Hematopoietic multipotent progenitor cell treated with erythropoietin and hydrocortisone succinate and interleukin-3 and kit ligand, for 17 days (in vitro differentiated cells): ENCODE measurements at places on chromosomes 11 and 22.
A peak's percentile ranks its signal among the peaks of the same experiment; 100 is the strongest.

GRCh38 chr11:75873417-75874221 is 58.6 kb downstream of the UVRAG start:
- no peak for DNase-seq

GRCh38 chr11:2569321-2569721 is 124.5 kb downstream of the KCNQ1 start:
- DNase-seq = no peak

GRCh38 chr11:15873501-15873900 is 482.8 kb downstream of the SOX6 start:
- no peak for DNase-seq

GRCh38 chr11:15882876-15883454 is 473.4 kb downstream of the SOX6 start:
- DNase-seq = no peak

- DNase-seq = no peak
Observed at GRCh38 chr22:27420817-27421361, 380.7 kb downstream of the MN1 start.

DNA sequence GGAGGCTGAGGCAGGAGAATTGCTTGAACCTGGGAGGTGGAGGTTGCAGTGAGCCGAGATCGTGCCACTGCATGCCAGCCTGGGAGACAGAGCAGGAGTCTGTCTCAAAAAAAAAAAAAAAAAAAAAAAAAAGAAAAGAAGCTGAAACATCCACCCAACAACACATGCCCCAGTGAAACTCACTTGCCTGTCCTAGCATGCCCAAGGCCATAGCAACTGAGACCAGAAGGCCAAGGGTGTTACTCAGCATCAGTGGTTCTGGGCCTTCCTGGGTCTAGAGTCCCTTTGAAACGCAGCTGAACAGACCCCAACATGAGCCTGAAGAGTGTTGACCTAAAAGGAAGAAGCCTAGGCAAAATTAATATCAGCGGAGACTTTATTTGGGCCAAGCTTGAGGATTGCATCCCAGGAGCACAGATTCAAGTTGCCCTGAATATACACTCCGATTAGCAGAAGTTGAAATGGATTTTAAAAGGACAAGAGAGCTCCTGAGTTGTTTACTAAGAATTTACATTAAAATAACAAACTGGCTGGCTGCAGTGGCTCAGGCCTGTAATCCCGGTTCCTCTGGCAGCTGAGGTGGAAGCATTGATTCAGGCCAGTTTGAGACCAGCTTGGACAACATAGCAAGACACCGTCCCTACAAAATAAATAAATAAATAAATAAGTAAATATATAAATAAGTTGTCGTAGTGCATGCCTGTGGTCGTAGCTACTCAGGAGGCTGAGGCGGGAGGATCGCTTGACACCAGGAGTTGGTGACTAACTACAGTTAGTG is 7.0 kb downstream of the PRDX5 start:
- no peak for DNase-seq

- peak; percentile 34 for DNase-seq
Observed at GRCh38 chr11:77049026-77049425, 14.8 kb downstream of the B3GNT6 start.

- no peak for DNase-seq
Observed at GRCh38 chr22:17491090-17491640, 72.1 kb upstream of the SLC25A18 start.

- no peak for DNase-seq
Observed at GRCh38 chr22:28715611-28716010, 26.0 kb downstream of the CHEK2 start.

GRCh38 chr22:39325392-39325932 is 6.0 kb upstream of the RPL3 start:
- no peak for DNase-seq

DNA sequence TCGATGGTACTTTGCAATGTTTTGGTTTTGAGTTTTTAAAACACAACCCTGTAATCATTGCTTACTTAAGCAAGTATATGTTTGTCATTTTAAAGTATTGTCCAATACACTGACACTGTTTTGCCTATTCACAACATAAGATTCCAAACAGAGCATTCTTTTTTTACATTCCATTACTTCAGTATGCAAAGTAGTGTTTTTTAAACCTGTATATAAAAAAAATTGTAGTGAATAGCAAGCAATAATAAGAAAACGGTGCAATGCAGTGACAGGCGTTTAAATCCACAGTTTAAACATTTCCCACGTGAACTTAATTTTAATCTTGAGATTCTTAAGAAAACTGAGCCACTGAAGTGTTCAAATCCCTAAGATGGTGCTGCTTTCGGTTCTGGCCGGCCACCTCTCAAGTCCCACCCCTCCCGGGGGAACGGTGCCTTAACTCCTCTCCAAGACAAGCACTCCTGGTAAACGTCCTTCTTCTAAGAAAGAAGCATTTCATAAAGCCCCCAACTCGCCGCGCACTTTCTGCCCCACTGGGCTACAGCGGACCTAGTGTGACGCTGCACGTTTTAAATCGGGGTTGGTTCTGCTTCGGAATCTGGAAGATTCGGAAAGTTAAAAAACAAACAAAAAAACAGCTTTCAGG is 2.9 kb downstream of the PGR start:
- DNase-seq = no peak

DNA sequence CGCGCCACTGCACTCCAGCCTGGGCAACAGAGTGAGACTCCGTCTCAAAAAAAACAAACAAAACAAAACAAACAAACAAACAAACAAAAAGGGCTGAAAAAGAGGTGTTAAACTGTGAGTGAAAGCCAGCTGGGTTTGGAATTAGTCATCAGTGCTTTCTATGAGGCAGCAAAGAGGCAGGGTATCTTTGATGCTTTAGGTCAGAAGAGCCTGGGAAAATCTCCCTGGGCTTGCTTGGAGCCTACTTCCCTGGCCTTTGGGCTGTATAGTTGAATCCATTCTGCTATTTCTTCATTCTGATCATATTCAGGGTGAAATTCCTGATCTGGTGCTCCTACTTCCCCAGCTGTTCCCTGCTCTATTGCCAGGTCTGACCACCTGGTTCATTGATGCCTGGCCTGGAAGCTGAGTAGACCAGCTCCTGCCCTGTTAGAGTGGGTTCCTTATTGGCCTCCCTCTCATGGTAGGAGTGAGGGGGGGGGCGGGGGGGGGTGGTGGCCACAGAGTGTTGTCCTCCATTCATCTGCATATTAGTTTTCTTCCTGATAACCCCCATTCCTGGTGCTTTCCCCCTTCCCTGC is 65.6 kb downstream of the INSC start:
- no peak for DNase-seq
